ENCODE measurements at places on chromosomes 12 and 14. TPM values are rescaled to one million over a fixed set of nuclear protein-coding genes. Genes with fewer than 3 reads are reported as not detected.

DNA sequence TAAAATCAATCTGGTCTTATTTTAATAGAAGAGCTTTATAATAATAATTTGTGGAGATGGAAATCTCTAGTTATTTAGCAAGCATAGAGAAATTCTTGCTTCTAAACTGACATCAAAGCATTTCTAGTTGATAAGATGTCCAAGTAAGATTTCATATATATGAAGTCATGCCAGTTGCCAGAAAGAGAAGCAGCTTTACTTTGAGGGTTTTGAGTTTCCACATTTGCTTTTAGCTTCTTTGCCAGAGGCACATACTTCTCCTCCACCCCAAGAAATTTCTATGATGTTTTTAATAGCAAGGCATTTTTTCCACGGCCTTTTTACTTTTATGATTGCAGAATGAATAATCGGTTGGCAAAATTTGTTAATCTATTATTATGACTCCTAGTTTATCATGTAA, 24.2 kb upstream of the YAF2 start:
- DNase-seq = no peak

- DNase-seq = no peak
Measured at GRCh38 chr12:27868139-27868538, 88.1 kb upstream of the MANSC4 start.

DNA sequence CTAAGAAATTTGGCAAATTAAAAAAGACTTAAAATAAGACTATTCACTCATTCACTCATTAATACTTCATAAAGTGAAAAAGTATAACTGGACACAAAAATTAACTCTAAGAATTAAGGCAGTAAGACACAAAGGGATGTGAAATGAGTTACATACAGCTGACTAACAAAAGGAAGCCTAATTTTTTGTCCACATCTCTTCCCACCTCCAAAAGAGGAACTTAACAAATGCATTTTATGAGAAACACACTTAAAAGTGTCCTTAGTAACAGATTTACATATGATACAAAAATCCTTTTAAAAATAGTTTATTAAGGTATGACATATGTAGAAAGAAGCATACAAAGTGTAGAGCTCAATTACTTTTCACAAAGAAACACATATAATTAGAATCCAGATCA, 88.9 kb downstream of the NUMB start:
- no peak for DNase-seq

Gene CPSF6
- 59.1 TPM for total RNA-seq

Gene BHLHE41
- total RNA-seq = 125 TPM
